Osteocyte (in vitro differentiated cells): ENCODE measurements at places on chromosomes 11 and 22. TPM values are rescaled to one million over a fixed set of nuclear protein-coding genes. Genes with fewer than 3 reads are reported as not detected.
A peak's percentile ranks its signal among the peaks of the same experiment; 100 is the strongest.

GRCh38 chr11:115112754-115113153 lies 391.5 kb downstream of the CADM1 start:
- H3K27ac ChIP-seq: no peak overlapping the region
- peaks cover 16% of the 10 kb centered on the region for H3K27me3 ChIP-seq
- H3K4me1 ChIP-seq: no peaks in the 10 kb centered on the region
- DNase-seq: no peak

- no peaks in the 10 kb centered on the region for H3K36me3 ChIP-seq
- peaks cover 21% of the 10 kb centered on the region for H3K4me1 ChIP-seq
- peaks cover 6% of the 10 kb centered on the region for H3K27me3 ChIP-seq
- H3K4me3 ChIP-seq: peak overlapping the region; percentile 89
- H3K27ac ChIP-seq: peak overlapping the region; percentile 57
- no peak for DNase-seq
These were observed 904 bp downstream of the SLC35F2 start for GRCh38 chr11:107857550-107858216.

DNA sequence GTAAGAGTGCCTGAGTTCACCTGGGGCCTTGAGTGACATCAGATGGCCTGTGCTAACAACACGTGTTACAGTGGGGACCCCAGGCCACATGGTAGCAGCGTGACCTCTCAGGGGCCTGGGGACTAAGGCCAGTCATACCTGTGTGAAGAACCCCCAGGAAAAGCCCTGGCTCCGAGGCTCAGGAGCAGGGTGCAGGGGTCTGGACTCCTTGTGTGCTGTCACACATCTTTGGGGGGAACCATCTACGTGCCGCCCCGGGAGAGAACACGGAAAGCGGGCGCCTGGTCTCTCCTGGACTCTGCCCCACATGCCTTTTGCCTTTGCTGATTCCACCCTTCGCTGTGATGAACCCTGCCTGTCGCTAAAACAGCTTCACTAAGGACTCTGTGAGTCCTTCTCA lies 48.7 kb downstream of the SHANK2 start:
- H3K27me3 ChIP-seq: peaks cover 3% of the 10 kb centered on the region

GRCh38 chr11:67043572-67044349 lies 12.9 kb upstream of the RHOD start:
- H3K36me3 ChIP-seq: no peaks in the 10 kb centered on the region
- H3K4me1 ChIP-seq: peaks cover 28% of the 10 kb centered on the region

The SLC1A2 gene
- total RNA-seq: 0.32 and 0.44 TPM in 2 replicates

DNA sequence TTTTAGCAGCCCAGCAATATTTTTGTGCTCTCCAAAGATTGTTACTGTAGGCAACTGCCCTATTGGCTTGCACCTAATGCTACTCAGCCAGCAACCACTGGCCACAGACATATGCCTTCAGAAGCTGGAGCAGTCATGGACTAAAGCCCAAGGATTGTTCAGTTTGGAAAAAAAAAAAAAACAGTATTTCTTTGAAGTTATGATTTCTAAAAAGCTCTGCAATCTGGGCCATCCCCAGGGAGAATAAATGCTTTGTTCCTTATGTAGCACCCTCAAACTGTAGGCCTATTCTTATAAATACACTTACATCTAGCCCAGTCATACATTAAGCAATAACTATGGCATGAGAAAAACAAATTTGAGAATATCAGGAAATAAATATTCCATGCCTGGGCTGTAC lies 2190.5 kb upstream of the RAG2 start:
- no peaks in the 10 kb centered on the region for H3K27me3 ChIP-seq
- DNase-seq: no peak
- peaks cover 24% of the 10 kb centered on the region for H3K4me1 ChIP-seq

The MUC2 gene
- total RNA-seq: not detected in 2 replicates

The SORL1 gene
- total RNA-seq: 2.1 and 3.1 TPM in 2 replicates

The ME3 gene
- 17.5 and 19.5 TPM in 2 replicates for total RNA-seq

- peaks cover 15% of the 10 kb centered on the region for H3K36me3 ChIP-seq
- H3K4me3 ChIP-seq: no peak overlapping the region
- H3K27ac ChIP-seq: no peak overlapping the region
- H3K4me1 ChIP-seq: no peaks in the 10 kb centered on the region
- no peaks in the 10 kb centered on the region for H3K27me3 ChIP-seq
- DNase-seq: no peak
These were observed 13.0 kb downstream of the APBB1 start for GRCh38 chr11:6405846-6406245.

- H3K36me3 ChIP-seq: peaks cover 5% of the 10 kb centered on the region
- H3K27ac ChIP-seq: no peak overlapping the region
- H3K27me3 ChIP-seq: no peaks in the 10 kb centered on the region
- DNase-seq: no peak
These were observed 12.6 kb downstream of the PGAP2 start for GRCh38 chr11:3820971-3821370.

The BEST1 gene
- total RNA-seq: 0.81 and 2.0 TPM in 2 replicates

DNA sequence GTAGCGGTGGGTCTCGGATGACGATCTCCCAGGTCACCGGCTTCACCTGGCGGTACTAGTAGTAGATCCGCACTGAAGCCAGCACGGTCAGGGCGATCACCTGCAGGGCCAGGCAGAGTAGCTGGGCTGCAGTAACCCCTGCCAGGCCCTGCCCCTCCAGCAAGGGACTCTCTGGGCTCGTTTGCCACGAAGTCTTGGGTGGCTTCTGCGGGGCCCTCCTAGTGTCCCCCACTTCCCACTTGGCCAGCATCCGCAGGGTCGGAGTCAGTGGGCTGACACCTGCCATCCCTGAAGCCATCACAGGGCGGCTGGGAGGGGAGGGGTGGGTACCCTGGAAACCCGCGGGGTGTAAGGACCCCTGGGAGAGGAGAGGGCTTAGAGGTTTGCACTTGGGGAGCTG lies 214.0 kb downstream of the OR4C45 start:
- no peaks in the 10 kb centered on the region for H3K27me3 ChIP-seq
- H3K4me1 ChIP-seq: no peaks in the 10 kb centered on the region
- no peak overlapping the region for H3K4me3 ChIP-seq
- H3K36me3 ChIP-seq: no peaks in the 10 kb centered on the region
- no peak for DNase-seq

DNA sequence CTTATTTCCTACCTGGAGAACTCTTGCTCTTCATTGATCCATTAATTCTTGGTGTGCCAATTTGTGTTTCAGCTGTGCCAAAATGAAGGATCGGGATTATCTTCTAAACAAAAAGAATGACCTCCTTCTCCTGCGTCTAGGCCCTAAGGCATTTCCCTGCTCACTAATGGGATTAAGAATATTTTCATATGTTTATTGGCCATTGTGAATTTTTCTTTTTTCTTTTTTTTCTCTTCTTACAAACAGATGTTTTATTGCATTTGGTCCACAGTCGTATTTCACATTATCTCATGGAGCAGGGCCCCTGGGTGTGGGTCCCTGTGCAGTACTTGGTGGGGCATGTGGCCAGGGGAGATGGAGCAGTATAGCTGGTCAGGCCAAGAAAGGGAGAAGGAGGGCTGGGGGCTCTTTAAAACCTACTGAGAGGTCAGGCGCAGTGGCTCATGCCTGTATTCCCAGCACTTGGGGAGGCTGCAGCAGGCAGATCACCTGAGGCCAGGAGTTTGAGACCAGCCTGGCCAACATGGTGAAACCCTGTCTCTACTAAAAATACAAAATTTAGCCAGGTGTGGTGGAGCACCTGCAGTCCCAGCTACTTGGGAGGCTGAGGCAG lies 35.3 kb upstream of the HORMAD2 start:
- H3K27me3 ChIP-seq: no peaks in the 10 kb centered on the region
- peaks cover 20% of the 10 kb centered on the region for H3K4me1 ChIP-seq
- peak; percentile 63 for DNase-seq
- no peaks in the 10 kb centered on the region for H3K36me3 ChIP-seq
- H3K27ac ChIP-seq: peak overlapping the region; percentile 78

GRCh38 chr11:104130161-104130560 lies 33.8 kb downstream of the PDGFD start:
- H3K27me3 ChIP-seq: no peaks in the 10 kb centered on the region
- H3K27ac ChIP-seq: no peak overlapping the region
- H3K4me1 ChIP-seq: peaks cover 8% of the 10 kb centered on the region
- no peaks in the 10 kb centered on the region for H3K36me3 ChIP-seq

DNA sequence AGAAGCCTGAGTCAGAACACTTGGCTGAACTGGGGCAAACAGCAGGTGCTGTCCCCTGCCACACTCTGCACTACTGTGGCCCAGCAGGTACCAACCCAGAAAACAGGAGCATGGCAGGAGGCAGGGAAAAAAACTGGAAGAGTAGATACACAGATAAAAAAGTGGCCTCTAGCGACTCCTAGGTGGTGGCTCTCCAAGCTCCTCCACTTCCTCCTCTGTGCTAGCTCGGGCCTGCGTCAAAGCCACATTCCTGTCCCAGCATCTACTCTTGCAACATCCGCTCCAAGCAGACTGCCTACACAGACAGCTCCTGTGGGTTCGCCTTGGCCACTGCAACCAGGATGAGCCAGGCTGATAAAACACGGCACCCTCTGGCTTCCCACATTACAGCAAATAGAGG lies 6.9 kb downstream of the OR8B12 start:
- H3K27ac ChIP-seq: no peak overlapping the region
- H3K27me3 ChIP-seq: peaks cover 7% of the 10 kb centered on the region
- H3K4me1 ChIP-seq: no peaks in the 10 kb centered on the region
- no peaks in the 10 kb centered on the region for H3K36me3 ChIP-seq
- no peak overlapping the region for H3K4me3 ChIP-seq
- DNase-seq: no peak

DNA sequence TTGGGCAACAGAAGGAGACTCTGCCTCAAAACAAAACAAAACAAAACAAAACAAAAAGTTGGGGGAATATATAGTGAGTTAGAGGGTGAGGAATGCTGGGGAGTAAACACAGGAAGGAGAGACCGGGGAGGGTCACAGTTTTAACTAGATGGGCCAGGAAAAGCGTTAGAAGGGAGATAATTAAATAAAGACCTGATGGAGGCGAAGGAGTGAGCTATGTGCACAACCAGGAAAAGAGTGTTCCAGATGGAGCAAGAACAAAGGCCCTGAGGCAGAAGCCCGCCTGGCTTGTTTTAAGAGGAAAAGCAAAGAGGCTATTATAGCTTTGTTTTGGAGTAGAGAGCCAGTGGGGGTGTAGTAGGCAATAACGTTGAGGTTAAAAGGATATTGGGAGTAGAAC lies 4.8 kb upstream of the PLA2G6 start:
- H3K4me1 ChIP-seq: peaks cover 8% of the 10 kb centered on the region
- H3K4me3 ChIP-seq: no peak overlapping the region
- no peak overlapping the region for H3K27ac ChIP-seq
- H3K27me3 ChIP-seq: no peaks in the 10 kb centered on the region

GRCh38 chr11:57094181-57094935 lies 87.4 kb upstream of the LRRC55 start:
- H3K27ac ChIP-seq: no peak overlapping the region
- H3K36me3 ChIP-seq: no peaks in the 10 kb centered on the region
- peaks cover 16% of the 10 kb centered on the region for H3K27me3 ChIP-seq
- no peak overlapping the region for H3K4me3 ChIP-seq

The ATG13 gene
- 87.2 and 88.6 TPM in 2 replicates for total RNA-seq

GRCh38 chr11:17845431-17845881 lies 110.9 kb downstream of the KCNC1 start:
- no peak overlapping the region for H3K27ac ChIP-seq
- H3K36me3 ChIP-seq: no peaks in the 10 kb centered on the region
- peaks cover 11% of the 10 kb centered on the region for H3K4me1 ChIP-seq
- no peak overlapping the region for H3K4me3 ChIP-seq
- no peak for DNase-seq

GRCh38 chr11:116613206-116613875 lies 159.4 kb downstream of the BUD13 start:
- no peak overlapping the region for H3K4me3 ChIP-seq
- H3K27ac ChIP-seq: no peak overlapping the region
- H3K36me3 ChIP-seq: no peaks in the 10 kb centered on the region
- DNase-seq: peak; percentile 81
- no peaks in the 10 kb centered on the region for H3K27me3 ChIP-seq

The BARX2 gene
- not detected in 2 replicates for total RNA-seq

- no peak overlapping the region for H3K4me3 ChIP-seq
- no peak for DNase-seq
- peaks cover 8% of the 10 kb centered on the region for H3K4me1 ChIP-seq
- H3K36me3 ChIP-seq: no peaks in the 10 kb centered on the region
These were observed 185.5 kb downstream of the KIRREL3 start for GRCh38 chr11:126815111-126815510.

The KIAA1671 gene
- total RNA-seq: 8.3 and 10.0 TPM in 2 replicates

DNA sequence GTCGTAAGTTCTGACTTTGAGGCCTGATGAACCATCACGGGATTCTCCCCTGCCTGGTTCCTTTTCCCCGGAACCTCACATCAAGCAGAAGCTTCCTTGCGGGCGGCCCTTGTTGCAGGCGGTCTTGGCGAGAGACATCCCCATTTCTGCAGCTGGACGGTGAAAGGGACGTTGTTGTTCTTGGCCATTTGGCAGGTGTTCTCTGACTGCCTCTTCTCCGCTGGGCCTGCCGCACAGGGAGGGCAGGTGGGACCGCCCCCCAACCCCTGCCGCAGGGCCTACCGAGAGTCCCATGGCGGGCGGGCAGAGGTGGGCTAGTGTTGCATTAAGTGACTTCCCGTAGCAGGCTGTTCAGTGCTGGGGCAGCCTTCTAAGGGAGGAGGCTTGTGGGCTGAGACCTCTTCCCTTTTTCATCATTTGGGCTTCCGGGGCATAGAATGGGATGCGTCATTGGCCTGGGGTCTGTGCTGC lies 26.9 kb upstream of the GRAMD4 start:
- no peaks in the 10 kb centered on the region for H3K36me3 ChIP-seq
- no peak for DNase-seq
- no peaks in the 10 kb centered on the region for H3K27me3 ChIP-seq
- H3K27ac ChIP-seq: peak overlapping the region; percentile 91

- DNase-seq: no peak
- H3K4me3 ChIP-seq: no peak overlapping the region
- H3K4me1 ChIP-seq: no peaks in the 10 kb centered on the region
- no peaks in the 10 kb centered on the region for H3K36me3 ChIP-seq
These were observed 273.3 kb downstream of the BUD13 start for GRCh38 chr11:116499396-116500003.

DNA sequence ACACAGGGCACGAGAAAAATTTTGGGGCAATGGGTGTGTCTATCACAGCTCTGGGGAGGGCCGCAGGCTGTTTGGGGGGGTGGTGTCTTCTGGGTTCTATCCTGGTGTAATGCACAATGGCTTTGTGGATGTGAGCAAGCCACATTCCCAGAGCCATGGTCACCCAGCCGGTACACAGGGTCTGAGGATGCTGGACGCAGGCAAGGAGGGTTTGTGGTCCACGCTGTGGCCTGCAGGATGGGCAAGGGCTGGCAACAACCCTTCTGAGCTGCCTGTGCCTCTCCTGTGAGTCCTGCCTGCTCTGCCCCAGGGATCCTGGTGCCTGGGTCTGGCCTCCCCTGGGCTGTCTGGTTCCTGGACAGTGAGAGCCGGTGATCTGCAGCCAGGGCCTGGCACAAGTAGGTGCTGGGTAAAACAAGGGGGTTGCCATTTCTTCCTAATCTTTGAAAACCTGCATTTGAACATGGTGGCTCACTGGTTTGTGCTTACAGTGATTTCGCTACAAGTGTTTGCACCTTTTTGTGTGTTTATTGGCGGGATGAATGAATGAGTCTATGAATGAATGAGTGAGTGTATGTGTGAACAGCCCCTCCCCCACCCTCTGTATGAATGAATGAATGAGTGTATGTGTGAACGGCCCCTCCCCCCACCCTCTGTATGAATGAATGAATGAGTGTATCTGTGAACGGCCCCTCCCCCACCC lies 4.4 kb upstream of the MRPL23 start:
- H3K27me3 ChIP-seq: no peaks in the 10 kb centered on the region
- no peak overlapping the region for H3K4me3 ChIP-seq
- H3K36me3 ChIP-seq: no peaks in the 10 kb centered on the region
- DNase-seq: no peak
- peaks cover 6% of the 10 kb centered on the region for H3K4me1 ChIP-seq

The SYT12 gene
- 1.4 and 1.7 TPM in 2 replicates for total RNA-seq

GRCh38 chr11:534396-535209 lies 773 bp downstream of the HRAS start:
- H3K27ac ChIP-seq: no peak overlapping the region
- peaks cover 13% of the 10 kb centered on the region for H3K4me1 ChIP-seq
- no peak for DNase-seq
